NCI-H2081 treated with DMSO at 0.1 percent for 48 hours (cell line): ENCODE measurements at places on chromosomes 5 and 9.
A peak's percentile ranks its signal among the peaks of the same experiment; 100 is the strongest.

GRCh38 chr9:10146517-10147331, 466.1 kb downstream of the PTPRD start:
- no peak for DNase-seq

- no peak for DNase-seq
These were observed 301.5 kb upstream of the ACTBL2 start for GRCh38 chr5:57784121-57784520.

- no peak for DNase-seq
These were observed 215.1 kb downstream of the CD180 start for GRCh38 chr5:66981266-66982055.

- no peak for DNase-seq
These were observed 1.2 kb downstream of the RNF14 start for GRCh38 chr5:141969783-141970771.

- no peak for DNase-seq
These were observed 101.4 kb downstream of the TMEM167A start for GRCh38 chr5:82975812-82976211.

- peak; percentile 91 for DNase-seq
These were observed 839.9 kb downstream of the MAT2B start for GRCh38 chr5:164345173-164345849.

DNA sequence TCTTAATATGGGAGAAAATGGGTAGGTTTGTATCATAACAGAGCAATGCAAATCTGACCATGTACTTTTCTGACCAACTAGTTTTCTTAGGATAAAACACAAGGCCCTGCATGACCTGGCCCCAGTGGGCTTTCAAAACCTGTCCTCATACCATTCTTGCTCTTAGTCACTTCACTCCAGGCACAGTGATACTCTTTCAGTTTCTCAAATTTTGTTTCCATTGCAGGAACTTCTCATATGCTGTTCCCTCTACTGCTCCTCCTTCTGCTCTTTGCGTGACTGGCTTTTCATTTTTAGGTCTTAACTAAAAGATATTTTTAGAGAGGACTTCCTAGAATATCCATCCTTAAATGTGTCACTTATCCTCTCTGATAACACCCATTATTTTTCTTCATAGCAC, 112.4 kb downstream of the INIP start:
- no peak for DNase-seq

GRCh38 chr5:128109138-128109537, 25.6 kb downstream of the SLC12A2 start:
- no peak for DNase-seq

- no peak for DNase-seq
These were observed 195.9 kb upstream of the VLDLR start for GRCh38 chr9:2425676-2426075.

- DNase-seq = no peak
These were observed 135.5 kb downstream of the CEMIP2 start for GRCh38 chr9:71632776-71633175.

DNA sequence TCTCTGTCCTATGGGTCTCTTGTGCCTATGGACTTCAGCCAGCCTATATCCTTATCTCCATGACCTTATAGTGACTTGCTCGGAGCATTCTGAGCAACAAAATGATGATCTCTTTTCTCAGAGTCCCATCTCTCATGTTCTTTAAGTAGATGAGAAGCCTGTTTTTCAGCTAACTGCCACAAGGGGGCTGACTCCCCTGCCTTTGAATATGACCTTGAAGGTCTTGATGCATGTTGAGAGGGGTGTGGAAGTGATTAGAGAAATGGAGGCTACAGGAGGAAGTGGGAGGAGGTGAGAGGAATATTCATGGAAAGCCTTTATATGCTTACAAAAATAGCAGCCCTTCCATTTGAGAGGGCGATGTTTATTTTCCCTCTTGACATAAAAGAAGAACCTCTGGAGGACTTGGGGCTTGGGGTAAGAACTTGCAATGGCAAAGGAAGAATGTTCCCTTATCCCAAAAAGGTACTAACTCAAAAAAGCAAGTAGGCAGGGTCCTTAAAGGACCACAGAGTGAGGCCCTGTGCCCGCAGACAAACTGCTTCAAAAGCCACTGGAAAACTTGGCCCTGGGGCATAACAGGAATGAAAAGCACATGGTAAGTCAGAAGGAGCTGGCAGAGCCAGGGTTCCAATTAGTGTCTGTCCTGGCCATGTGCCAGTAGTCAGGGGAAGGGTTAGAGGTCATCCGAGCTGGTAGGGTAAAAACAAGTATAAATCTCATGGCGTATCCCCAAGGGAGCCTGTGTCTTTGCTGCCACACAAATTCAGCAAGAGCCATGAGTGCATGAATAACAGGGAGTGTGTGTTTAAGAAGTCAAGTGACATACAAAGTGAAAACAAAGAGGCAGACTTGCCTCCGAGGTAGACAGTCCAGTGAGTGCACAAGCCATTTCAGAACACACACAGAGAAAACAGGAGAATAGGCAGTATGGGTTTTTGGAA, 39.1 kb downstream of the FGD3 start:
- no peak for DNase-seq

GRCh38 chr9:4489919-4490704, at the start of gene SLC1A1:
TSS of gene SLC1A1 (plus strand) at chr9:4490468. CDS start at chr9:4490680, 212 bp downstream.
- no peak for DNase-seq

DNA sequence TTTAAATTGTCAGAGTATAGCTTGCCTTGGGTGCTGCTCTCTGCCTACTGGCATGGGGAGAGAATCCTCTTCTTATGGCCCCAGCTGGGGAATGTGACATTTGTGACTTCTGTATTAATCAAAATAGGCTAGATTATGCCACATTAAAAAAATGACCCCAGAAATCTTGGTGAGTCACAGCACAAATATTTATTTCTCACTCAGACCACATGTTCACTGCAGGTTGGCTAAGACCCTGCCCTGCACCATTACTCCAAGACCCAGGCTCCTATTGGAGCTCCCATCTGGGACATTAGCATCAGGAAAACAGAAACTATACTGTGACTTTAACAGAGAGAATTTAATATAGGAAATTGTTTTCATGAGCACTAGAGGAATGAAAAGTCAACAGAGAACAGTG, 16.6 kb upstream of the WHRN start:
- no peak for DNase-seq

DNA sequence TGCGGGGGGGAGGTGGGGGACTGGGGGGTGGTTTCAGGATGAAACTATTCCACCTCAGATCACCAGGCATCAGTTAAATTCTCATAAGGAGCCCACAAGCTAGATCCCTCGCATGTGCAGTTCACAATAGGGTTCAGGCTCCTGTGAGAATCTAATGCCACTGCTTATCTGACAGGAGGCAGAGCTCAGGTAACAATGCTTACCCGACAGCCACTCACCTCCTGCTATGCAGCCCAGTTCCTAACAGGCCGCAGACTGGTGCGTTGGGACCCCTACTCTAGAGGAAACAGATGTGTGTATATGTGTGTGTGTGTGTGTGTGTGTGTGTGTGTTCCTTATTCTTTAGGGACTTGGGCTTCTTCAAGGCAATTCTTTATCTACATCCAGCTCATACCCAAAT, 352.3 kb upstream of the CCNH start:
- no peak for DNase-seq

GRCh38 chr5:142719836-142720370, 34.0 kb upstream of the FGF1 start:
- no peak for DNase-seq

DNA sequence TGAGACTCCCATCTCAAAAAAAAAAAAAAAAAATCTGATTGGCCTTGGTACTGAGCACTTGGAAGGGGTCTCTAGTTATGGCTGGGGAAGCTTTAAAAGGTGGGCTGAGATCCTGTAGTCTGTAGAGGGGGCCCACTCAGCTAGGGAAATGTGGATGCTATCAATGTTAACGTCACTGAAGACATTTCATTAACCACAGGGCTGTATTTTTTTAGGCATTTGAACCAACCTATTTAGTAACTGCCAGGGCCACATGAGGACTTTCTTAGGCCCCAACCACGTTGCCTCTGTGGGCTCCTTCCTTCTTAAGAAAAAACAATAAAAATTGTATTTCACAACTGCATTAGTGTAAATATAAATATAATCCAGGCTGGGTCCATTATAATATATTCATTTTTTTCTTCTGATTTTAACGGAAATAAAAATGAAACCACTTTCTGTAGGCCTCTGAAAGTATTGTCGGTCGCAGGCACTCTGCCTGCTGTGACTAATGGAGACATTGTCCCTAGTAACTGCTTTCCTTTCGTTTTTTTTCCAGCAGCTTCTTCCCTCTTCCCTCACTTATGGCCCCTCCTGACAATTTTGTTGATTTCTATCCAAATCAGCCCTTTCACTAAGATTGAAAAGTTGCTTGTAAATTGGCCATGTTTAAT, 71.6 kb downstream of the GCNT1 start:
- no peak for DNase-seq

DNA sequence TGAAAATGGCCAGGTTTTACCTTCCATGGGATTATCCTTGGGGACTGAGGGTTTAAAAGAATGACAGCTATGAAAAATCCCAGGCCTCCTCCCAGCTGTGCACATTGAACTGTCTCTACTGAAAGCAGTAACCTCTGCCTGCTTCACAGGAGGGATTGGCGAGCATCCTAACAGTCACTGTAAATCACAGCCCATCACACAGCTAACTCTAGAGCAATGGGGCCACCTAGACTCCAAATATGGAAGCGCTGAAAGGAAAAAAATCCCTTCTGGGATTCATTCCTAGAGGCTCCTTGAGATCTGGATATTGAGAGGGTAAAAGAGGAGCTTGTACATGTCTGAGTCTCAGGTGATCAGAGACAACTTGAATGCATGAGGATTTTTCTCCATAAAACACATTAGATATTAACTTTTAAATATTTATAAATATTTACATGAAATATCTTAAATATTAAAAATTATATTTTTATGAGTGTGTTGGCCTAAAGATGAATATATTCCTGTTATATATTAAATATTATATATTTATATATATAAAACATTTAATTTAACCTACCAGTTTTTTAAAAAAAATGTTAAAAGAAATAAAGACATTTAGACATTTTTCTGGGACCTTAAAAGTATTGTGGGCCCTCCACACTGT, 133.8 kb upstream of the SLC24A2 start:
- peak; percentile 47 for DNase-seq

DNA sequence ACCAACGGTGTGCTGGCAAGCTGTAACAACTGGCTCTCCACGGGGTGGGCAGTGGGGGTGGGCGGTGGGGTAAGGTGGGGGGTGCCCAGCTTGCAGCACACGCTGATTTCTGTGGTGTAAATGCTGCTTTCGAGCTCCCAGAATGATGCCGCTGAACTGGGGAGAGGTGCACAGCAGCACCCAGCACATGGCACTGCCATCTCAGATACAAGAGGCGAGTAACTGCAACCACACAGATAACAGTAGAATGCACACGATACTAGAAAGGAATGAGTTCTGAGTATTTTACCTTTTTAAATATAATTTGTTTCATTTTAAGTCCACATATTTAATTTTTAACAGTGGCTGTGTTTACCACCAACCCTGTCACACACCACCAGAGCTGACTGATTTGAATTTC, 87.9 kb downstream of the SEMA4D start:
- no peak for DNase-seq

DNA sequence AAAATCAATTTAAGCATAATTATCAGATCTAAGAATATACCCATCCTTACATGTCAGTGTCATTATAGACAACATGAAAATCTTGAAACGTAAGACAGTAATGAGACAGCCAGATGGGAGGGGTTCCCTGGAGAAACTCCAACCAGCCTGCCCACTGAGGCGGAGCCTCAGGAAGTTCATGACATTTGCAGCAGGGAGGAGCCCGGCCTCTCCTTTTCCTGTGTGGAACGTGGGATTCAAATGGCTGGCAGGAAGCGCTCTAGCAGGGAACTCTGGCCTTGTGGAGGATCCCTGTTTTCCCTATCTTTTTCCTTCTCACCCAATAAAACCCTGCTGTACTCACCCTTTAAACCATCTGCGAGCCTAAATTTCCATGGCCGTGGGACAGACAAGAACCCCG, 176.6 kb upstream of the KCNN2 start:
- no peak for DNase-seq

DNA sequence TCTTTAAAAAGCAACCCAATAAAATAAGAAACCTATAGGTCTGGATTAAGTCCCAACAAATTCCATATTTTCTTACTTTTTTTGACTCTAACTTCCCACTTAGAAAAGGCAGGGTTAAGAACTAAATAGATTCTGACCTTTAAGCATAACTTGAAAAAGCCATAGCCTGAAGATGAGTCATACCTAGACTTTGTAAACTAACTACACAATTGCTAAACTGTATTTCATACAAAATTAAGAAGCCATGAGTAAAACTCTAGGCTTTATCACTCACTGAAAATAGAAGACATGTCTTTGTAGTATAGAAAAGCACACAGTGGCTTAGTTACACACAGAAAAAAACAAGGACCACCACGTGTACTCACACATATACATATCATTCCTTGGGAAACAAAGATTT, 51.5 kb downstream of the MLLT3 start:
- DNase-seq = no peak

DNA sequence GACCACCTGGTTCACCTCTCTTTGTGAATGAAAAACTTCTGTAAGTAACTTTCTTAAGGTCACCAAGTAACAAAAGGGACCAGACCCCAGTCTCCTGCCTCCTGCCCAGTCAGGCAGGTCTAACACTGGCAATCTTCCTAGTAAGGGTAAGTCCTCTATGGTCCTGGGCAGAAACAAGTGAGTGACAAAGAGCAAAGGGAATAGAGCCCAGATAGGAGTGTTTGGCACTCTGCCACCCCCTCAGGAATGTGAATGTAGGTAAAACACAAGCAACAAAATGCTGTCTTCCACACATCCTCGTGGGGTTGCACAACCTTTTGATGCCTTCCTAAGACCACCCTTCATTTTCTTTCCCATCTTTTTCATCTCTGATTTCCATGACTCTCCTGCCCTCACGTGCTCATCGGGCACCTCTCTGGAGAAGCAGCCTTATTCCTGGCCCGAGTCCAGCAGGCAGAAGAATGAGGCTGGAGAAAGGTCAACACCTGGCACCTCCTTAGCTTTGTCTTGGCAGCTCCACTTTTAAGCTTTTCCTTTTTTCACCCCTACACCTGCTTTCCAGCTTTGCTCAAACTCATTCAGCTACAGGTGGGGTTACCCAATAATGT, 90.2 kb upstream of the LHFPL2 start:
- no peak for DNase-seq

DNA sequence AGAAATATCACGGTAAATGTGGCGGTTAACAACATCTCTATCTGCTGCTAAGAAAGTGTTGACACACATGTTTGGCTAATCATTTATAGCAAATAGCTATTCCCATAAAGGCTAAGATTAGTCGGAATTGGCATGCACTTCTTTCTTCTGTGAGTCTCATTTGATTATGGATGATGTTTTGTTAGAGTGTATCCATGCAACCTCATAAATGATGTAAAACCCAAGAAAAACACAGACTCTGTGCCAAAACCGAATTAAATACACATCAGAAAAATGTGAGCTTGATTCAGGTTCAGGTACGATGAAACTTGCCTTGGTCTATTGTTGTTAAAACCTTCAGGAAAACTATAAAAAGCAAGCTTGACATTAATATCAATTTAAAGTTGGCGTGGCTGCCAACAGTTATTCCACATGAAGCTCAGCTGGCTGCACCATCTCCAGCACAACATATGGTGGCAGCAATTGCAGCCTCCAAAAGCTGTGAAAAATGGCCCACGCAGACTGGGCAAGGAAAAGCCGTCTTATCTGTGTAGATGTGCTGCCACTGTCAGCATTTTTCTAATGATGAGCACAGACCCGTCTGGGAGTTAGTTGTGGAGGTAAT, 41.1 kb upstream of the ICE1 start:
- DNase-seq = no peak
